ENCODE measurements at places on chromosomes 1 and 21.

DNA sequence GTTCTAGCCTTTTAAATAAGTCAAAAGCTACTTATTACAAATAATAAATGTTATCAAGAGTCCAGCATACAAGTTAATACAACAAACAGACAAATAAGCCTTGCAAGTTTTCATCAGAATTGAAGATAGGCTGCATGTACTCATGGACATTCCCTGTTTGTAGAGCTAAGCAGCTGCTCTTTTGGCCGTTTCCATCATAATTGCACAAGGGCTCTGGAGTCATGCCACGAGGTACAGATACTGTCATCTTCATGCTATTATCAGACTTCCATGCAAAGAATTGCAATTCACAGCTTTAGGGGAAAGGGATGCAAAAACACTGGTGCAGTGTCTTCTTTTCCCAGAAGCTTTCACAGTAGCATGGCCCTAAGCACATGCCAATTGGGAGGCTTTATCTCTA is 52.8 kb upstream of the TBX15 start:
- DNase-seq = no peak

GRCh38 chr21:17370263-17370662 is 142.6 kb upstream of the CXADR start:
- DNase-seq = no peak

GRCh38 chr21:44800971-44801467 is 601 bp downstream of the UBE2G2 start:
- DNase-seq = no peak

DNA sequence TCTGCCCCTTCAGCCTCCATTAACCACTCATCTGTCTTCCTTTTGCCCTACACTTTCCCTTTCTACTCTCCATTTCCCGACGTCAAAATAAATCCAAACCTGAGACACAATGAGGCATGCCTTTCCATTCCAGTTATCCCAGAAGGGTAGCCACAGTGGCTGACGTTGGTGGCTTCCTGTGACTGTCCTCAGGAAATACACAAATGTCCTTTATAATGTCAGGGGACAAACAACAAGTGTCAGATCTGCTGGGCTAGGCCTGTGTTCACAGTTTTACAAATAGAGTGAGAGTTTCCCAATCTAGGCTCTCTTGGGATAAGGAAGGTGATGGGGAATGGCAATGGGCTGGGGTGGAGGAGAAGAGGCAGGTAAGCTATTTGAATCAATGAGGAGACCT is 135.3 kb downstream of the BRINP2 start:
- no peak for DNase-seq

DNA sequence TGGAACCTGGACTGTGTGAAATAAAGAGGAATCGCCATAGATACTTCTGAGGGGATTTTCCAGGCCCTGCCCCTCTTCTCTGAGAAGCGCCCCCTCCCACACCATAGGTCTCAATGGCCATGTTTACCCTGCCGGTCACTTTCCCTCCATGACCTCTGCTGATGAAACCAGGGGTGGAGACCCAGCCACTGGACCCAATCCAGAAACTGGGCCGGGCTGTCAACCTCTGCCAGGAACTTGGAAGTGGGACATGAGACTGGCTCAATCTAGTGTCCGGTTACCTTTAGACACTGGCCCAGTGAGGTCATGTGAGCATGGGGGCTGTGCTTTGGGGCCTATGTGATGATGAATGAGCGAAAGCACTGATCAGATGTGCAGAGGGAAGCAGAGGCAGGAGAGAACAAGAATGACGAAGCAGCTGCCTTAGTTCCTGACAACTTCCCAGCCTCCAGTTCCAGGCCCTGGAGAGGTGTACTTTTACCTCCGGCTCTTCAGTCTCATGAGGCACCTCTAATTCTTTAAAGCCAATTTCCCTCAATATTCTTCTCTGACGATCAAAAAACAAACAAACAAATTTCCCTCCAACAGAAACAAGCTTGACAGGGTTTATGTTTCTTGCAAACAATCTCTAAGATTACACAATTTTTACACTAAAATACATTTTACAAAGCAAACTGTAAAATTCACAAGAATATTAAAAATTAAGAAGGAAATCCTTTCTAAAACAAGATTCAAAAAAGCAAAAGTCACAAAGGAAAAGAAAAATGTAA is 4.9 kb downstream of the ASAP3 start:
- DNase-seq = peak; percentile 37

DNA sequence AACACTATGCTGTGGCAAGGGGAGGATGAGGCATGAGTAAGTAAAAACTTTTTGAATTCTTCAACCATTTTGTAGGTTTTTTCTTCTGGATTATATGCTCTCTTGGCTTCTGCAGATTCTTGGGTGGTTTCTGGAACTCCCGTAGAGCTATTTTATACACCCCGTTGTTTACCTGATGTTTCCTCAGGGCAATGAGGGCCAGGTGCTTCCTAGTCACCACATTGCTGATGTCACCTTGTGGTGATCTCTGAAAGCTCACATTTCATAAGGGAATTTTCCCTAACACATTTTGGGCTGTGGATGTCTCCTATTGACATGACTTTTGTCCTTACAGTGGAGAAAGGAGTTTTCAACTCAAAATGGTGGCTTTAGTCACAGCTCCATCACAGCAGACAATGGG is 356.6 kb downstream of the PLA2G4A start:
- DNase-seq = no peak

DNA sequence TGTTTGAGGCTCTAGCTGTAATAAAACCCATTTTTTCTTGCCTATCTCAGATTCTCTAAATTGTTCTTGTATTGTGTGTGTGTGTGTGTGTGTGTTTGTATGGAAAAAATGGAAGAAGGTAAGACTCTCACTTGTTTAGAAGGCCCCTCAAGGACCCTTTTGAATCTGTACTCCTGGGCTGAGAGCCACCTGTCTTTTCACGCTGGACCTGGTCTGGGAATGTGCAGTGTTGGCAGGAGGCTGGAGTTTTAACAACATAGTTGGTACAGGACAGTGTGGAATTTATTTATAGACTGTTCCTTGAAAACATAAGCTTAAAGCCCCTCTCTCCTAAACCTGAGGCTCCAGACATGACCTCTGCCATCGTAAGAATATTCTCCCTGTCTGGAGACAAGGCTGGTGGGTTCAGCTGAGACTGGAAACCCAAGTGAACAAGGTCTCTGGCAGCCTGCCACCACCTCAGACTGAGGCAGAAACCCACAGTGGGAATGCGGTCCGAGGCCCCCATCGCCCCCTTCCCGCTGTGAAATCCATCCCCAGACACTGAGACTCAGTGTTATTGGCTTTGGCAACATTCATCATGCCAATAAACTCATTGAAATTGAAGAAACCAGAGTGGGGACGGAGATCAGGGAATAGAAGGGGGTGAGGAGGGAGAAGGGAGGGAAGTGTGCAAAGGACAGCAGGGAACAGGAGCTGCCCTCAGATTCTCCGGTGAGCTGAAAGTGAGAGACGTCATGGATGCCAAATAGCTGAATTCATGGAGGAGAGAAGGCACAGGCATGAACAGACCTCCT is 24.6 kb upstream of the PLXNA2 start:
- DNase-seq = no peak
